ENCODE measurements at places on chromosomes 1 and 21.

DNA sequence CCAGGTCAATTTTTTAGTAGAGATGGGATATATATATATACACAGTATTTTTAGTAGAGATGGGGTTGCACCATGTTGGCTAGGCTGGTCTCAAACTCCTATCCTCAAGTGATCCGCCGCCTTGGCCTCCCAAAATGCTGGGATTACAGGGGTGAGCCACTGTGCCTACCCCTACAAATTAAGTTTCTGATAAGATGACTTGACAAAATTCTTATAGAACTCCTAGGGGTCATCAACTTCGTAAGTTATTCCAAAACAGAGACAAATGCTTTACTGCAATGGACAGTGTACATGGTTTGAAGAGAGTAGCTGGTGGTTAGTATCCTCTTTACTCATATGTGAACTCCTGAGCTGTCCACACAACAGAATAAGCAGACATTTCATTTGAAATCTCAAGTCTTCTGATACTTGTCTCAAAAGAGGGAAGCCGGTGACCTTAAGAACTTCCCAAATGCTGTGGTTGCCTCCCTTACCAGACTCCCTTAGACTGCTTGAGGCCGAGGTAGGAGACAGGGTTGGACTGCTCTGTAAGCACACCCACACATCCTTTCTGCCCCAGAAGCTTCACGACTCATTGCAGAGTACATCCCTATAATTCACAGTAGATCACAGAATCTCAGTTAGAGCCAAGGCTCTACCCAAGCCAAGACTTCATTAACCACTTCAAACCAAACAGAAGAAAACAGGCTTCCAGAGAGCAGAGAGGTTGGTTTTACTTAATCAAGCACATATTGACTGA lies 244.1 kb upstream of the IRF2BP2 start:
- DNase-seq, result peak; percentile 97

- no peak for DNase-seq
Measured at GRCh38 chr21:25314247-25314646, 293.0 kb downstream of the MRPL39 start.

GRCh38 chr21:41783476-41784180 lies 16.8 kb upstream of the RIPK4 start:
- DNase-seq, result no peak

DNA sequence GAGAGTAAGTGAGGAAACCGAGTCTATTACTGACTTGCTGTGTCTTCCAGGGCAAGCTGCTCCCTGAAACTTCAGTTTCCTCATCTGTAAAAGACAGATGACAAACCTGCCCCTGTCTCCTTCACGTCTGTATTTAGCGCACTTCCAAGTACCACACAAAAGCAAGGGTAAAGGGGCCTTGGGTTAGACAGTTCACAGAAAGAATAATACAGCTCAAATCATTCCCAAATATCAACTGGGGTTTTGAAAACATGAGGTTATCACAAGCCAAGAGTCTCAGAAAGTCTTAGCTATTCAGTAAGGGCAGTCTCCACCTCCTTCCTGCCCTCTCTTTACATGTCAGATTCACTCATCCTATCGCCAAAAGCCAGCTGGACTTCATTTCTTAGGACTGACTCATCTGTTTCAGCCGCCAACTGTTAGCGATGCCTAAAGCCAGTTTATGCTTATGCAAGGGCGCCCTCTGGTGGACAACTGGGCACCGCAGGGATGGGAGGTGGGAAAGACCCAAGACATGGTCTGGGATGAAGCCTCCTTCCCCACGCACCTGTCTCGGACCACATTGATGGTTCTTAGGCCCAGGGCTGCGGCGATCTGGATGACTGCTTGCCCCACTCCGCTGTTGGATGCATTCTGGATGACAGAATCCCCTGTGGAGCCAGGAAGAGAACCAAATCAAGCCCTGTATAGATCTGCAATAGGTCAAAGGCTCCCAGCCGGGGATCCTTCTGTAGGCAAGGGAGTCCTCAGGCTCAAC lies 21.1 kb upstream of the SRSF4 start:
- peak; percentile 94 for DNase-seq

- no peak for DNase-seq
Measured at GRCh38 chr1:244830639-244831038, 4.8 kb upstream of the COX20 start.

GRCh38 chr1:218498056-218498938 lies 153.2 kb downstream of the TGFB2 start:
- DNase-seq, result no peak

DNA sequence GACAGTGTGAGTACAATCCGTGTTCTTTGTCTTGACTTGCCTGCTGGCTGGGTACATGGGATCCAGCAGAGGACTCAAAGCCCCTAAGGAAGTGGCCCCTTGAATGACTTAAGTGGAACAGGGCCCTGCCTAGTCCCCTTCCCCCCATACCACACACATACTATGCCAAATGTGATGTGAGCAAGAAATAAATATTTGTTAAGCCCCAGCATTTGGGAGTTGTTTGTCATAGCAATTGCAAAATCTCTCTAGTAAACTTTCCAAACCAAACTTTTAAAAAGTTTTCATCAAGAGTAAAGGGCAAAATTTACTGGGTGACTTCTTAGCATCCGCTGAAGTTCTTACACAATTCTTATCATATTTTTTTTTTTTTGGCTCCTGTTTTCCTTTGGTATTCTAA lies 32.5 kb upstream of the CACHD1 start:
- DNase-seq, result no peak

DNA sequence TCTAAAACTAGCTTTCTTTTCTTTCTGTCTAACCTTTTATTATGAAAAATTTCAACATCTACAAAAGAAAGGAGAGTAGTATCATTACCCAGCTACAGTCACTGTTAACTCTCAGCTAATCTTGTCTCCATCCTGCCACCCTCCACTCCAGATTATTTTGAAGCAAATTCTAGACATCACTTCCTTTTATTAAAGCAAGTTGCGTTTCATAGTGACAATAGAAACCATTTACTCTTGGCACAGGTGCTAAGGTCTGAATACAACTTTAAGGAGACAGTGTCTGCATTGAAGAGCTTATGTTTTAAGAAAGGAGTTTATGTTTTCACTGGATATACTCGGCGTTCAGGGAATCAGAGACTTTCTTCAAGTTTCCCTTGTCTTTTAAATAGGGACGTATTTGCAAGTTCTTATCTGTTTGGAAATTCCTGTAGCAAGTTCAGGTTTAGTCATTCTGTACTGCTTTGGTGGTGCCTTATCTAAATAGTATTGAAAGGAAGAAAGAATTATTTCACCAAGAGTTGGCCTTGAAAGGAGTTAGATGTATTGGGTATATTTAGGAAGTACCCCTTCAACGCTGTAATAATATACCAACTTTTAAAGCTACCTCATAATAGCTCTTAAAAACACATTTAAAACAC lies 42.7 kb downstream of the ITSN1 start:
- DNase-seq, result no peak

DNA sequence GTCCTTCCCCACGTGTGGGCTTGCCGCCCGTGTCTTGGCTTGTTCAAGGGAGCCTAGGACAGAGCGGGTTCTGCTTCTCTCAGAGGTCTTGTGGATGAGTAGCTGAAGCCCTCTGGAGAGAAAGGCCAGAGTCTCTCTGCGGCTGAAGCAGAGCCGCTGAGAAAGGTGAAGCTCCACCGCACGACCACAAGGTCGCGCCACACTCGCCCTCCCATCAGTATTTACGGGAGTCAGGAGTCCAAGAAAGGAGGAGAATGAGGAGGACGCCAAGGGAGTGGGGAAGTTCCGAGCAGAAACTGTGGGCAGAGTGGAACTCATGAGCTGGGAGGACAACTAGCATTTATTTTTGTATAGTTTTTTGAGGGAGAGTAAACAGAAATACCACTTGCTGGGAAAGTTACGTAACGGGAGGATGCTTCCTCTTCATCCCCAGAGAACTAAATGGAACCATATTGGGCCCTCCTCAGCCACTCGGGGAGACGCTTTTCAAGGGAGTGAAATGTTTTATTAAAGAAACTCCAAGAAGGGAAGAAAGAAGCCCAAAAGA lies 51.6 kb upstream of the HAO2 start:
- DNase-seq, result peak; percentile 17

GRCh38 chr1:29824511-29825273 lies 588.4 kb downstream of the PTPRU start:
- no peak for DNase-seq

GRCh38 chr1:185594786-185595410 lies 139.3 kb upstream of the HMCN1 start:
- no peak for DNase-seq

DNA sequence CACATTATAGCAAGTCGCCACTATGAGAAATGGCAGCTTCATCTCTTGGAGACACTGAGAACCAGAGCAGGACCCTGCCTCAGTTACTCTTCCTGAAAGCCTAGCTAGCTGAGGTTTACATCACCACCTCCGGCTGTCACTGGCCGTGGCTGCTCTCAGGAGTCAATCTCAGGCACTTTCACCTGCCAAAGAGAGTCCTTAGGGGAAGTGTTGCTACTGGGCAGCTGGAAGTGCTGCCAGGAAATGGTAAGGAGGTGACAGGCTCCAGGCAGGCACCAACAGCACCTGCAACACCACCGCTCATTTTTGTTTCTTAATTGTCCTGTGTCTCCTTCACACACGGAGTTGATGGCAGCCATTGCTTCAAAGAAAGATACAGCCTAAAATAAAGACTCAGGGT lies 92.5 kb downstream of the DSCAM start:
- no peak for DNase-seq

GRCh38 chr1:87794788-87795614 lies 466.3 kb downstream of the LMO4 start:
- no peak for DNase-seq

- peak; percentile 25 for DNase-seq
Measured at GRCh38 chr1:155650231-155650757, 38.3 kb downstream of the YY1AP1 start.

DNA sequence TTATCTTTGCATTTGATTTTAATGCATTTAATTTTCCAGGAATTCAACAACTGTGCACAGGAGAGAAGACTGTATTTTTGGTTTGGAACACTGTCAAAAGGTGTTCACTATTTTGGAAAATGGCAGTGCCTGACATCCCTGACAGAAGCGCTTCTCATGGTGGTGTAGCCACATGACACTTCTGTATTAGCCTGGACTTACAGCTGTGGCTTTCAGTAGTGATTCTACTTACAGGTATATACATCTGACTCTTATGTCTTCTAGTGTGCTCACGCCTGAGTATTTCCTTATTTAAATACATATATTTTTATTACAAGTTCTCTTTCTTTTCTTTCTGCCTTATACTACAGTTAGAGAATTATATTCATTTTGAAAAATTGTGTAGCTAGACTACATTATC lies 52.3 kb upstream of the C8B start:
- DNase-seq, result no peak

- no peak for DNase-seq
Measured at GRCh38 chr21:46055863-46056281, 42.0 kb upstream of the COL6A2 start.

GRCh38 chr1:52057255-52057654 lies 1.2 kb downstream of the BTF3L4 start:
- peak; percentile 54 for DNase-seq

DNA sequence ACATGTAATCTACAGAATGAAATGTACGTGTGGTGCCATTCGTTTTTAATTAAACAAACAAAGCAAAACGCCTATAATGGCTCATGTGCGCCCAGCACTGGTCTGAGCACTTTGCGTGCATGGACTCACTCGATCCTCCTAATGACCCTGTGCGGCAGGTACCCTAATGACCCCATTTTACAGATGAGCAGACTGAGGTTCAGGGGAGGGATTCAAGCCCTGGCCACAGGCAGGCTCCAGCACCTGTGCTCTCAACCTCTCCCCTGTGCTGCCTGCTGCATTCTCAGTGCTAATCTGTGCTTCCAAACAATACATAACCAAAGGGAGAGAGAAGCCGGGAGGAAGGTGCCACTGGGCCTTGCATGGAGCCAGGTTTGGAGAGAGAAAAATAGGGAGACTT lies 124.2 kb upstream of the ZBTB40 start:
- DNase-seq, result no peak

- peak; percentile 26 for DNase-seq
Measured at GRCh38 chr1:23102289-23102688, 66.4 kb downstream of the LUZP1 start.

DNA sequence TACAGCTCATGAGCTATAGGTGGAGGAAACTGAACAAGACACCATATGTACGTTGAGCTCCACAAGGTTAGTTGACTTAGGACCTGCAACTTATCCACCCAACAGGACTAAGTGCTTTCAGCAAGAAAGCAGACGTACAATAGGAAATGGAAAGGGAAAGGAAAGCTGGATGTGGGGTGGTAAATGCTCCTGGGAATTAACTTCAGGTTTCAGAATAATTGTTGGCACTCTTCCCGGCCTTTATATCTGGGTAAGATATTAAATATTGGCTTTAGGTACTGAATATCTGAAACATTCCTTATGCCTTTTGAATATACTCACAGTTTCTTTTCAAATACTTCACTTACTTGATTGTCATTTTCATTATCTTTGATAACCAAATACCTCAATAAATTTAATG lies 36.3 kb downstream of the GLMN start:
- DNase-seq, result no peak

GRCh38 chr1:179860652-179861051 lies 17.0 kb downstream of the TOR1AIP2 start:
- DNase-seq, result no peak

Data from suppressor macrophage (primary cell).